Fibroblast of skin of right quadriceps (primary cell): ENCODE measurements at places on chromosomes 2 and 18.

- DNase-seq: peak; percentile 17
These were observed 62.5 kb downstream of the LHCGR start for GRCh38 chr2:48693066-48693465.

DNA sequence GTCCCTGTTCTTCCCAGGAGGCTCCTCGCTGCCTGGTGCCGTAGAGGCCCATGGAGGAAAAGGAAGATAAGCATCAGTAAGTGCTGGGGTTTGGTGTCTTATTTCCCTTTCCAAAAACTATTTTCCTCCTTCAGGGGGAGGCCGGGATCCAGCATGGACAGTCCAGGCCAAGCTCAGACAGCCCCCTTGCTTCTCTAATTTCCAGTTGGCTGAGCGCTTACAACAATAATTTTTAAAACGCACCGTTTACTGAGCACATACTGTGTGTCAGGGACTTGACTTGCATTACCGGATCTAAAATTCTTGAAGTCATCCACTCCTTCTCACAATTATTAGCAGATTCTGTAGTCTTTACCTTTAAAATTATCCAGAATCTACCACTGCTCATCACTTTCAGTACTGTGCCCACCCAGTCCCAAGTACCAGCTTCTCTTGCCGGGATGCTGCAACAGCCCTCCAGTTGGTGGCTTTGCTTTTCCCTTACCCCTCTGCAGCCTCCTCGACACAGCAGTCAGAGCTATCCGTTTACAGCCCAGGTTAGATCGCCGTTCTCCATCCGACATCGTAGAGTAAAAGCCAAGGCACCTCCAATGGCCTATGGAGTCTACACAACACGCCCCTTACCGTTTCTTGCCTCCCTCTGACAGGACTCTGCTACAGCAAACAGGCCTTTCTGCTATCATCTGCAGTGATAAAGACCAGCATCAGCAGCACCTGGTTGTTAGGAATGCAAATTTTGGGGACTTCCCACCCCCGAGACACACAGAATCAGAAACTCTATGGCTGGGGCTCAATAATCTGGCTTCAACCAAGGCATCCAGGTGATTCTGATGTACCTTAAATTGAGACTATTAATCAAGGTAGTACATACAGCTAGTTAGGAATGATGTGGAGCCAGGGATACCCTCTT, 75.2 kb upstream of the TSPYL6 start:
- no peak for DNase-seq

- no peak for DNase-seq
These were observed 230.8 kb upstream of the VWC2L start for GRCh38 chr2:214180071-214180470.

- DNase-seq: peak; percentile 88
These were observed 2.4 kb downstream of the PNKD start for GRCh38 chr2:218272531-218273212.

- no peak for DNase-seq
These were observed 49.9 kb downstream of the FAM210A start for GRCh38 chr18:13676471-13676870.

DNA sequence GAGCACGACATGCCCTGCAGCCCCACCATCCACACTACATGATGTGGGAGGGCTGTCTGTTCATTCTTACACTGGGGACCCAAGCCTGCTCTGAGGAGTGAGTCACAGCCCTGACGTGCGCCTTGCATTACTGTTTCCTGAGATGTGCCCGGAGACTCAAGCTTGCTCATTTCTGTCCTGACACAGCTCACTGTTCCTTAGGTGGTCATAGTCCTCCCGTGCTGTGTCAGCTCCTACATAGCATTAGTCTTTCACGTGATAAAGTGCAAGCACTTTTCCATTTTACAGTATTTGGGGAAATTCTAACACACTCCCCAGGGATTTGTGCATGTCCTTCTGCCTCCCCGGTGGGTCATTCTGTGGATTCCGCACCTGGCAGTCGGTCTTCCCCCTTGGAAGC, 46.2 kb upstream of the TRIM43B start:
- peak; percentile 69 for DNase-seq

GRCh38 chr2:78682781-78683180, 342.7 kb upstream of the REG3G start:
- DNase-seq: no peak

- peak; percentile 30 for DNase-seq
These were observed 84.1 kb downstream of the LDLRAD4 start for GRCh38 chr18:13302457-13303225.

- DNase-seq: peak; percentile 62
These were observed 3.0 kb upstream of the IL1RN start for GRCh38 chr2:113124181-113124961.

DNA sequence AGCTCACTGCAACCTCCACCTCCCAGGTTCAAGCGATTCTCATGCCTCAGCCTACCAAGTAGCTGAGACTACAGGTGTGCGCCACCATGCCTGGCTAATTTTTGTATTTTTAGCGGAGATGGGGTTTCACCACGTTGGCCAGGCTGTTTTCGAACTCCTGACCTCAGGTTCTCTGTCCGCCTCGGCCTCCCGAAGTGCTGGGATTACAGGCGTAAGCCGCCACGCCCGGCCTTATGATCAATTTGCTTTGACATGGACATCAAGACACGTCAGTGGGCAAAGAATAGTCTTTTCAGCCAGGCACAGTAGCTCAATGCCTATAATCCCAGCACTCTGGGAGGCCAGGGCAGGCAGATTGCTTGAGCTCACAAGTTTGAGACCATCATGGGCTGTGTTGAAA, 48.0 kb upstream of the CABYR start:
- DNase-seq: no peak

DNA sequence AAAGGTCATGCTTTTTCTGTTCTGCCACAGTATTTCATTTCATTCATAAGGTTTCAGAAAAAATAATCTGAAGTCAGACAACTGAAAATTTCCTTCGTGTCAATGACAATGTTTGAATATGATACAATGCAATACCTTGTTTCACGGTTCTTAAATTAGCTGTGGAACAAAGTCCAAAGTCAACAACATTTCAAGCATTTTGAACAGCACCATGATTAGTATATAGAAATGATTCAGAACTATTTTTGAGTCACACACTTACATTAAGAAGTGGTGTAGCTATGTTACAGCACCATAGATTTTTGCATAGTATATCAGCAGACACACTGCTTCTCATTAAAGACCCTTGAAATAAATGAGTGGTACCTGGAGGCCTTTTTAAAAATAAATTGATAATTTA, 178.3 kb upstream of the DSEL start:
- no peak for DNase-seq

GRCh38 chr18:57154191-57154830, 7.4 kb downstream of the BOD1L2 start:
- no peak for DNase-seq

GRCh38 chr2:191636586-191636985, 41.4 kb upstream of the NABP1 start:
- no peak for DNase-seq

GRCh38 chr18:57666818-57667497, 45.3 kb upstream of the NARS1 start:
- peak; percentile 73 for DNase-seq

DNA sequence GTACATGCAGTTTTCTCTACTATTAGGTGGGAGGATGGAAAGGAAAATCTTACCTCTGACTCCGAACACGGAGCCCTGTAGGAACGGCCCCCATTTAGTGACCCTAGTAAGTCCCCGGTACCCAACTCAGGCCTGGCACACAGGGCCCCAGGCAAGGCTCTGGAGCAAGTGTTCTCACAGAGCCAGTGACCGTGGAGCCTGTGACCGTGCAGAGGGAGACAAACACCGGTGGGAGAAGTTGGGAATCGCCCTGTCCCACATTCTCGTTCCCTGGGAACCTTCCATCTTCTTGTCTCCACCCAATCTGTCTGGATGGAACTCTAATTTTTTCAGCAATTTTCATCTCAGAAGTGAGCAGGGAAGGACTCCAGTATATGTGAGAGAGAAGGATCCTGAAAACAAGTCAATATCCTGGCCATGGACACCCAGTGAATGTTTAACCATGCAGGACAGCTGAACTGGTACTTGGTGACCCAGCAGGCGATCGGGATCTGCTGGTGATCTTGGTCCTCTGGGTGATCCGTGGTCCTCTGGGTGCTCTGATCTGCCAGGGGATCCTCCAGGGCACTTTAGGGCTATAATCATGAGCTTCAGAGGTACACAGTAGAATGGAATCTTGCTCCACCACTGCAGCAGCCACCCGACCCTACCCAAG, 348.6 kb upstream of the ID2 start:
- DNase-seq: no peak

GRCh38 chr2:3251946-3252345, 125.7 kb downstream of the EIPR1 start:
- DNase-seq: no peak

- no peak for DNase-seq
These were observed 22.1 kb downstream of the TNP1 start for GRCh38 chr2:216837740-216838139.

- DNase-seq: peak; percentile 13
These were observed 44.7 kb upstream of the KIDINS220 start for GRCh38 chr2:8882094-8882493.

GRCh38 chr18:3236470-3236869, 11.1 kb upstream of the MYL12A start:
- no peak for DNase-seq

DNA sequence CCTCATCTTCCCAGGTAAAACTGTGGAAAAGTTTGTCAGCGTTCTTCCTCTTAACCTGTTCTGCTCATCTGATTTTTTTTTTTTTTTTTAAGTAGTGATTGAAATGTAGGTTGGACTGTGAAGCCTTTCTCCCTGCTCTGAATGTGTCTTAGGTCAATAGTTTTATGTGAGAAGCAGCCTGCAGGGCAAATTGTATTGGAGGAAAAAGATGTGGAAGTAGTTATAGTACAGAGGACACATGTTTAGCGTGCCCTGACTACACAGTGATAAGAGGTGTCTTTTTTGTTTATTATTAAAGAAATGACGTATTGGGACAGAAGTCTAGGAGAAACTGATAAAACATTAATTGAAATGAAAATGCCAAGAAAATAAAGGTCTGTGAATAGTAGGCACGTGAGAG, 1.5 kb downstream of the MTA3 start:
- no peak for DNase-seq

GRCh38 chr18:53536908-53537307, 687.6 kb downstream of the MBD2 start:
- DNase-seq: no peak

DNA sequence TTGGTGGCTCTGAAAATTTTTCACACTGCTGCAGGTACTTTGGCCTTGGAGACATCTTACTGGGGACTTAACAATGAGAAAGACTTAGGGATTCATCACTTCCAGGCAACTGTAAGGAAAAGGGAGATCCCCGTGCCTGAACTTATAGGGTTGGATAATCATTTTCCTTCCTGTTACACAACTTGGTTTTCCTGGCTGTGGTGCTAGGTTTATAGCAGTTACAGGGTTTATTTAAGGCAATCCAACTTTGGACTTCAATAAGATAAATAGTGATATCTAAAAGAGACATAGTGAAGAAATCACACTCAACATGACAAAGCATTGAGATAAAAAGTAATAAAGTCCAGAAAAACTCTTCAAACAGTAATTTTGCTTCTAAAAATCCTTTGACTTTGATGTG, 70.2 kb upstream of the RAPH1 start:
- DNase-seq: no peak

DNA sequence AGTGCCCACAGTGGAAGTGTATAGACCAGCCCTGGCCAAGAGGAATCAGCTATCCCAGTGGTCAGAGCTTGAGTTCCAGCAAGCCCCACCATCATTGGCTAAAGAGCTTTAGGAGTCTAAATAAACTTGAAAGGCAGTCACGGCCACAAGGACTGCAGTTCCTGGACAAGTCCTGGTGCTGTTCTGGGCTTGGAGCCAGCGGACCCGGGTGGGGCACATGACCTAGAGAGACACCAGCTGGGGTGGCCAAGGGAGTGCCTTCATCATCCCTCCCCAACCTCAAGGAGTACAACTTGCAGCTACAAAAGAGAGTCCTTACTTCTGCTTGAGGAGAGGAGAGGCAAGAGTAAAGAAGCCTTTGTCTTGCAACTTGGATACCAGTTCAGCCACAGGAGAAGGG, 439.8 kb upstream of the TMEFF2 start:
- DNase-seq: no peak

DNA sequence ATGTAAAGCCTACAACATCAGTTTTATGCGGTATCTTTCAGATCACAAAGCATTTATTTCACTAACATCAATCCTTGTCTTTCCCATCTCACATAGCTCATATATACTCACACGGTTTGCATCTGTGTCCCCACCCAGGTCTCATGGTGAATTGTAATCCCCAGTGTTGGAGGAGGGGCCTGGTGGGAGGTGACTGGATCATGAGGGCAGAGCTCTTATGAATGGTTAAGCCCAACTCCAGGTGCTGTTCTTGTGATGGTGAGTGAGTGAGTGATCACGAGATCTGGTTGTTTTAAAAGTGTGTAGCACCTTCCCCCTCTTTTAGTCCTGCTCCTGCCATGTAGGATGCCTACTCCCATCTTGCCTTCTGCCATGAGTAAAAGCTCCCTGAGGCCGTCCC, 42.0 kb downstream of the PARD6G start:
- DNase-seq: no peak

DNA sequence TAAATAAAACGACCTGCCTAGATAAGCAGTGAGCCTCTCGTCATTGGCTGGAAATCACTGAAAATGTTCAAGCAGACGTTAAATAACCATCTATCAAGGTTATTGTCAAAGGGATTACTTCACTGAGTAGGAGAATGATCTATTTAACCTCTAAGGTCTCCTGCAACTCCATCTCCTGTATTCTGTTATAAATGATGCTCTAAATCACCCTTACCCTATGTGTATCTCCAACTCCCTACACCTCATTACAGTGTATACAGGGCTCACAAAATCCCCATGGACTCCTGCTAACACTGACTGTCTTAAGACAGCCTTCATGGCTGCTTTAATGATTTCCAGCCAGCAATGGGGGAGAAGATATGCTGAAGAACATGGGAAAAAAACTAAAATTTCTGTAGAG, 31.0 kb upstream of the BBS5 start:
- DNase-seq: no peak

DNA sequence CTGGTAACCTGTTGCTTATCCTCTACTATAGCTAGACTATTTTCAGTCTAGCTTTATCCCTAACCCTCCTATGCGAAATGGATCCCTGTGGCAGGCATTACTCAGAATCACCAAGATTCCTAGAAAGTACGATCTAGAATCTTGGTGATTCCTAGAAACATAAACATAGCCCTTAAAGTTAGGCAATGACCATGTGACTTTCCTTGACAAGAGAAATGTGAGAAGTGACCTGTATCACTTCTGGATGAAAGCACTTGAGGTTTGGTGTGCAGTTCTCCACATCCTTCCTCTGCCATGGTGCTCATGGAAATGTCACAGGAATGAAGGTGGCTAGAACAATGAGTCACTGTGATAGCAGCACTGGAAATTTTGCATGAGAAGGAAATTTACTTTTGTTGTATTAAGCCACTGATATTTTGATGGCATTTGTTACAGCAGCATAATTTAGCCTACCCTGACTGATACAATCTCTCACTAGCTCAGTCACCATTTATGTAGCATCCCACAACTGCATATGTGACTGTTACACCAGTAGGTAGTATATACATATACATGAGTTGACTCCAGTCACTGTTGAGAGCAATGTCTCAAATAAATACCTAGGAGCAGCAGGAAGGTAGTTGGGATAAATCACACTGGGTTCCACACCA, 68.3 kb upstream of the MAPRE2 start:
- no peak for DNase-seq

- no peak for DNase-seq
These were observed 69.1 kb downstream of the SRBD1 start for GRCh38 chr2:45542013-45542412.
